Esophagus mucosa (tissue), 1 donor: ENCODE measurements at places on chromosomes 4 and X. TPM values are rescaled to one million over a fixed set of nuclear protein-coding genes. Genes with fewer than 3 reads are reported as not detected.
A peak's percentile ranks its signal among the peaks of the same experiment; 100 is the strongest.

The IQSEC2 gene
- 10.6 TPM for total RNA-seq

- no peak for ATAC-seq
Observed at GRCh38 chr4:92270908-92271307, 32.9 kb upstream of the GRID2 start.

The AWAT2 gene
- not detected for total RNA-seq

DNA sequence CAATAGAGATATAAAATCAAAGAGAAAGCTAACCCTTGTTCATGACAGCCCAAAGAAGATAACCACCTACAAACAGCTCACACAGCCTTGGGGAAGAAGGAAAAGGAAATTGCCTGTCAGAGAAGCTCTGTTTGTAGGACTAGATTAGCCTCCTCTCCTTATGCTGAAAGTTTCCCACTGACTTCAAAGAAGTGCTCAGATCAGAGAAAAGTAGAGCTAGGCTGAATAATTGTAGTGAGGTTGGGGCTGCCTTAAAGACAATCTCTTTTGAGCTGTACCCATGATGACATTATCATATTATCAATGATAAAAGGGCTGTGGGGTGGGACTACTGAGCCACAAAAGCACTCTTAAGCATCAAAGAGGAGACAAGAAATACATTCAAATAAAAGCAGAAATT lies 223.0 kb upstream of the GALNT7 start:
- no peak for ATAC-seq

GRCh38 chrX:104195013-104195412 lies 28.8 kb downstream of the FAM199X start:
- ATAC-seq = no peak

The ATP2B3 gene
- total RNA-seq = not detected

DNA sequence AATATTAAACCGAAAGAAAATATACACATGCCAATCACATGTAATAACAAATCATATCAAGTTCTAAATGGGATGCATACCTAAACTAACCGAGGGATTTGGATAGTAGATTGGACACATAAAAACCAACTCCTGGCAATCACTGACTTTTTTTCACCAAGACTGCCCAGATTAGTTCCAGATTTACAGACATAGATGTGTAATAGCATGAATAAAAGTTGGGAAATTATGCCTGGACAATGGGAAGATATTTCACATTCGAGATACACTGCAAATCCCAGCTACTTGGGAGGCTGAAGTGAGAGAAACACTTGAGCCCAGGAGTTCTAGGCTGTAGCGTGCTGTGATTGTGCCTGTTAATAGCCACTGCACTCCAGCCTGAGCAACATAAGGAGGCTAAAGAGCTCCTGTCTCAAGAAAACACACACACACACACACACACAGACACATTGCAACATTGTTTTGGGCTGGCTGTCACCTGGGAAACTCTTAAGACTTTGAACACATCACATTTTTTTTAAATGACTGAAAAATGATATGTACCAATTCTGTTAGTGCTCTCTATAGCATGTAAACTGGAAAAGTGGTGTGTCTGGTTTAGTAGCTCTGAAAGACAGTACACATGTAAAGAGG lies 5.7 kb downstream of the RAB40A start:
- no peak for ATAC-seq

DNA sequence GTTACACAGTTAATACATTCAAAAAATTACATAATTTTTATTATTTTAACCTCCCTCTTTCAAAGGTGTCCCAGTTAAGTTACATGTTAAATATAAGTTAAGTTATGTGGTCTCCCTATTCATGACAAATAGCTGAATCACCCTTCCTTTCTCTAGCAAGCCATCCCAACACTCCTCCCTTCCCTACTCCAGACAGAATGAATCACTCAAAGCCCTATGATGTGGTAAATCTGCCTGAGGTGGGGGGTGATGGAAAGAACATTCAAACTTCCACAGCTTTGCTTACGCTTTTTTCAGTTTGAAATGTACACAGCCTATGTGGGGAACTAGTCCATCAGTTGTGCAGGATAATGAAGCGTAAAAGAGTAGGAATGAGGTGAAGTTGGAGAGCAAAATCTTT lies 90.2 kb downstream of the CXCL13 start:
- peak; percentile 48 for ATAC-seq

DNA sequence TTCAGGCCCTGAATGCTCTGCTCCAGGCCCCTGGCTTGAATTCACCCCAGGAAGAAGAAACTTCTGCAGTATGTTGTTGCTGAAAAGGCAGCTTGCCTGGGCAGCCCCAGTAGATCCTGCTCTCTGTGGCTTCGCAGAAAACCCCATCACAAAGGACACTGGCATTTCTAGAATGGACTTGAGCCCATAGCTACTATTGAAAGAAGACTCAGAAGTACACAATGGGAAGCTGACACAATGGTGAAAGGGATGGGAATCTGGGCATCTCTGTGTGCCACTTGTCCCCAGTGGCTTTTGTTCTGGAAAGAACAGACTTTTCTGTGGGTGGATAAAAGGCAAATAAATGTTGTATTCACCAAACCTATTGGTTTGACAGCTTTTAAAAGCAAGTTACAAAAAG lies 67.4 kb upstream of the SCML1 start:
- ATAC-seq = no peak

DNA sequence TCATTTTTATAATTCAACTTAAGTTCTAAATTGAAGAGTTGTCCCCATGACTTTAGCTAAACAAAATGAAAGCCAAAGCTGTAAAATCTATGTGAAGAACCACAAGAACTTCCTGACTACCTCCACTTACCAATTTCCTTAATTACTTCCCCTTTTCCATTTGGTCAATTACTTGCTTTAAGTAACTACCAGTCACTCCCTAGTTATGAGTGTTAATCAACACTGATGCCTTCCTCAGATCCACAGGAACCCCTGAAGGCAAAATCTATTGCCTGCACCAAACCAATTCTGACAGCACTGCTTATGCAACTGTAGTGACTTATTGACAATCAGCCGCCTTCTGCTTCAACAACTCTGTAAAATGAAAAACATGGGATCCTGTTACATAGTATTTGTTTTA lies 10.5 kb downstream of the RBMX start:
- no peak for ATAC-seq

The BEND4 gene
- 0.08 TPM for total RNA-seq

The CLCN4 gene
- total RNA-seq = 0.84 TPM

DNA sequence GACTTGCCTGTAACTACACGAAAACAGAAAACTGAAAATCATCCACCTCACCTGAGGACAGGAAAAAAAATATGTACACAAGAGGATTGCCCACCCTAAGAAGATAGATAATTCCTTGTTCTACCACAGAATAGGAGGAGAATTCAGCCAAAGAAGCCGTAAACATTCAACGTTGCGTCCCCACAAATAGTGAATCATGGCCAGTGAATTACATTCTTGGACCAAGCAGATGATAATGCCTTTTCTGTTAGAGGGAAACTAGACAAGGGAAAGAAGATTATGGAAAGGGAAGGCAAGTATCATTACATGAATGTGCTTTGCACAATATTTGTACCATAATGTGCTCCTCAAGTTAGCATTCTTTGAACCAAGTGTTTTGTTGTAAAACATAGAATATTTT lies 95.5 kb upstream of the C1QTNF7 start:
- ATAC-seq = no peak

The NPNT gene
- 17.5 TPM for total RNA-seq

DNA sequence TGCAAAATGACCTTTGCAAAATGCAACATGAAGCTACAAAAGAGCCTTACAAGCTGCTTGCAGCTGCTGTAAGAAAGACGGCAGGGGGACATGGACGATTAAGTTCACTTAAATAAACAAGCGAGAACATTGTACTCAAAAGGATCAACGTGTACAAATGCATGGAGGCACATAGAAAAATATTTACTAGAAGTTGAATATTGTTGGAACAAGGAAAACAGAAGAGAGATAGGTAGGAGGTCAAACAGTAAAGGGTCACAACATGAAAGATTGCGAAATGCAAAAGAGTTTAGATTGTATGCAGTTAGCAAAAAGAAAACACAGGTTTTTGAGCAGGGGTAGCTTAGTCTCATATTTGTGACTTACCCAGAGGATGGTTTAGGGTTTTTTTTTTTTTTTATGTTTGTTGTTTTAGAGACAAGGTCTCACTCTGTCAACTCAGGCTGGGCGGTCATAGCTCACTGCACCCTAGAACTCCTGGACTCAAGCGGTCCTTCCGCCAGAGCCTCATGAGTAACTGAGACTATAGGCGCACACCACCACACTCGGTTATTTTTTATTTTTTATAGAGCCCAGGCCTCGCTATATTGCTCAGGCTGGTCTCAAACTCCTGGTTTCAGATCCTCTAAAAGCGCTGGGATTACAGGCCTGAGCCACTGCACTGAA lies 1.4 kb upstream of the PHF8 start:
- ATAC-seq = no peak

The TRIM61 gene
- total RNA-seq = not detected

The CPLX1 gene
- 0.92 TPM for total RNA-seq

The ZAR1 gene
- not detected for total RNA-seq

The CLDN22 gene
- 0.16 TPM for total RNA-seq

DNA sequence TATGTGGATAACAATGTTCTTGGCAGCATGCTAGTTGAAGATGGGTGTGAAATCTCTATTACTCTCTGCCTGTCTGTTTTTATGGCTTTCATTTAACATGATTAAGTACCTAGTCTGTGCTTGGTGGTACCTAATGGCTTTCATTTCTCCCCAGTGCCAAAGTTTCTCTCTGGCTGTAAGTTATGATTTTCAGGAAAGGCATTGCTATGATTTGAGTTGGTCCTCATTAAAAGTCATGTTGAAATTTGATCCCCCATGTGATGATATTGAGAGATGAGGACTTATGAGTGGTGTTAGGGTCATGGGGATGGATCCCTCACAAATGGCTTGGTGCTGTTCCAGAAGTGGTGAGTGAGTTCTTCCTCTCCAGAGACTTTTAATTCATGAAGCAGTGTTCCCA lies 162.4 kb upstream of the IL15 start:
- ATAC-seq = no peak

The TIMM17B gene
- 33.9 TPM for total RNA-seq

The VGLL1 gene
- 0.36 TPM for total RNA-seq

GRCh38 chr4:128241425-128241913 lies 46.1 kb downstream of the PGRMC2 start:
- peak; percentile 42 for ATAC-seq

GRCh38 chr4:11765849-11766453 lies 337.3 kb upstream of the HS3ST1 start:
- ATAC-seq = no peak

The TMEM150C gene
- total RNA-seq = 0.80 TPM

The ESX1 gene
- not detected for total RNA-seq

- no peak for ATAC-seq
Observed at GRCh38 chrX:48493890-48494364, 14.9 kb upstream of the PORCN start.

DNA sequence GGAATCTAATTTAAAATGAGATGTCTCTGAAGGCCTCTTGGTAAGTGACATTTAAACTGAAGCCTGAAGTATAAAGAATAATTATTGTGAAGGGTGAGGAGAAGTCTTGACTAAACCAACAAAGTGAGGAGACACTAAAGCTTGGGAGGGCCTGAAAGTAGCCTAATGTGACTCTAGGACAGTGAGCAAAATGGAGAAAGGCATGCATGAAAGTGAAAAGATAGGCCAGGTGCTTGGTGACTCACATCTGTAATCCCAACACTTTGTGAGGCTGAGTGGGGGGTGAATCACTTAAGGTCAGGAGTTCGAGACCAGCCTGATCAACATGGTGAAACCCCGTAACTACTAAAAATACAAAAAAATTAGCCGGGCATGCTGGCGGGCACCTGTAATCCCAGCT lies 46.9 kb upstream of the SMARCAD1 start:
- ATAC-seq = no peak

The MAGIX gene
- total RNA-seq = 4.7 TPM

The TRPC5OS gene
- total RNA-seq = not detected

DNA sequence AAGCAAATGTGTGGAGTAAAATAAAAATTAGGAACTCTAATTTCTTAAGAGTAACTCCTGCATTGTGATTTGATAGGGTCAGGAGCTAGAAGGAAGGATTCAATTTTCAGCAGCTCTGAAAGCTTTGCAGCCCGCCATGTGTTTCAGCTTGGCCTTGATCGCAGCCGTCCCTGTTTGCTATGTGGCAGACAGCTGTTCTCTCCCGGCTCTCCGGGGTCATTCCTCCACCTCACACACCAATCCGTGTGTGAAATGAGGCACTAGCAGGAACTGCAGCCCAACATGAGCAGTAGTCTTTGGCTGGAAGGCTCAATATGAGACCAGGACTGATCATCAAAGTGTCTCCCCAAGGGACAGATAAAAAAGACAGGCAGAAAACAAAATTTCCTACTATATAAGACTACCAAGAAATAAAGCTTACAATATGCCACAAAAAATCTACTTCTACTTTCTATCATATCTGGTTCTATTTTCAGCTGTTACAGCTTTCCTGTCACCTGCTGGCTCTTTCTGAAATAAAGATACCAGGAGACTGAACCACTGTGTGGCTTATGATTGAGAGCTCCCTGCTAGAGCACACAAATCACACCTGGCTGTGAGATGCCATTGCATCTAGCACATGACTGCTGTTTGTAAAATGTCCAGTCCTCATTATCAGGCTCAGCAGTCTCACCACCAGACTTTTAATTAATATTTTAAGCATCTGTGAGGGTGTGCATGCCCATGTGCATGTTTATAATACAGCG lies 44.1 kb upstream of the SEC24B start:
- ATAC-seq = no peak

The NLRP2B gene
- total RNA-seq = not detected

- ATAC-seq = no peak
Observed at GRCh38 chr4:5825321-5826041, 67.4 kb downstream of the CRMP1 start.

GRCh38 chr4:84968925-84969324 lies 2.4 kb upstream of the WDFY3 start:
- ATAC-seq = no peak

The HPSE gene
- 15.4 TPM for total RNA-seq

The SORCS2 gene
- total RNA-seq = 5.0 TPM
